Natural killer cell (primary cell): ENCODE measurements at places on chromosomes 2 and 18. TPM values are rescaled to one million over a fixed set of nuclear protein-coding genes. Genes with fewer than 3 reads are reported as not detected.

Gene RGPD8
- total RNA-seq: 38.5 TPM

Gene CIB4
- total RNA-seq: not detected

Gene OTOS
- total RNA-seq: not detected

Gene GPR35
- total RNA-seq: 15.7 TPM

Gene C2orf80
- total RNA-seq: not detected

Gene RGPD5
- 166 TPM for total RNA-seq

Gene ASPRV1
- total RNA-seq: 1.4 TPM

Gene FOXI3
- not detected for total RNA-seq

Gene PARD6G
- total RNA-seq: not detected

Gene TUBA3E
- not detected for total RNA-seq

Gene RAB27B
- total RNA-seq: 24.0 TPM

Gene TACR1
- not detected for total RNA-seq

Gene METTL8
- total RNA-seq: 15.2 TPM

Gene GNLY
- 4,938 TPM for total RNA-seq

Gene ABCG8
- not detected for total RNA-seq

Gene TIGD1
- total RNA-seq: 12.4 TPM

Gene POTEI
- not detected for total RNA-seq

Gene TM4SF20
- not detected for total RNA-seq
